Globus pallidus (tissue), 1 donor: ENCODE measurements at places on chromosomes 1 and 21.

GRCh38 chr1:20726118-20726911 lies 6.2 kb downstream of the SH2D5 start:
- DNase-seq: no peak

DNA sequence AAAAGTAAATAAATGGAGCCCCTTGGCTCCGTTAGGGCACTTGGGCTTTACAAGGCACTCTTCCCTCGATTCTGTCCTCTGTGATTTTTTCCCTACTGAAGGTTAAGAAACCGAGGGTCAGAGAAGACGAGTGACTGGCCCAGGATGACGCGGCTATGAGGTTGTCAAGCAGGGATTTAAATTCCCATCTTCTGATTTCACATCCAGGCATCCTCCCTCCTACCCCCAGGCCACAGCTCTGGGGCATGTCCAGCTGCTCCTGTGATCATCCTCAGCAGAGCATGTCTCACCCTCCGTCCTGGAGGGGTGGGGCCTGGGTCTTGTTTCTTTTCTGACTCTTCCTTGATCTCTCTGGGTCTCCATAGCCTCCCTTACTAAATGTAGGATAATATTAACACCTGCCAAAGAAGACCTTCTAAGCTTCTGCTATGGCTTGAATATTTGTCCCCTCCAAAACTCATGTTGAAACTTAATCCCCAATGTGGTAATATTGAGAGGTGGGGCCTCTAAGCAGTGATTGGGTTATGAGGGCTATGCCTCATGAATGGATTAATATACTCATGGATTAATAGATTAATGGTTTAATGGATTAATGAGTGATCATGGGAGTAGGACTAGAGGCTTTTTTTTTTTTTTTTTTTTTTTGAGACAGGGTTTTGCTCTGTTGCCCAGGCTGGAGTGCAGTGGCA lies 4.6 kb downstream of the CRYBG2 start:
- no peak for DNase-seq

DNA sequence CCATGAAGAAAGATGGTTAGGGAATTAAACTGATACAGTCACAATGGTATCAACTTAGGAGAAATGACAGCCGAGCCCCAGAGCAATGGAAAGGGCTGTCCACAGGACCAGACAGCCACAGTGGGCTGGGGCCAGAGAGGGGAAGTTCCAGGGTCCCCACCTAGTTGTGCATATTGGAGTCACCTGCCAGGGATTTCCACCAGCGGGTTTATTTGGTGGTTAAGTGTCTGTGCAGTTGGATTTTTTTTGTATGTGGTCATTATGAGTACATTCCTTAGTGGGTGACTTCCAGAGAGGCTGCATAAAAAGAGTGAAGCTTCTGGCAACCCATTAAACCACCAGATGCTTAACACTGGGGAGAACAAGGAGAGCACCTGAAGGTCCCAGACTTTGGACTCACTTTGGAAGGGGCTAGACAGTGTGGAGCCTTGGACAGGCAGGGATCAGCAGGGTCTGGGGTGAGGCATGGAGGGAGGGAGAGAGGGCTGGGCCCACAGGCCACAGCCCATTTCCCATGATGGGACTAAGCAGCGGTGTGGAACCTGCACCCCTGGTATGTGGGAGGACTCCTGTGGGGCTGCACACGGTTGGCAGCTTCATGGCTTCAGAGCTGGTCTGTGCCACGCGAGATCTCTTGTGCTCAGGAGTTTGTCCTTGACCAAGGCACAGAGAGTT lies 7.8 kb upstream of the PTTG1IP start:
- no peak for DNase-seq

GRCh38 chr1:155392898-155393411 lies 72.3 kb downstream of the RUSC1 start:
- DNase-seq: peak; percentile 36

- DNase-seq: no peak
Observed at GRCh38 chr1:200152336-200152735, 124.8 kb downstream of the NR5A2 start.

GRCh38 chr1:27973771-27974416 lies 14.1 kb downstream of the XKR8 start:
- DNase-seq: peak; percentile 78

DNA sequence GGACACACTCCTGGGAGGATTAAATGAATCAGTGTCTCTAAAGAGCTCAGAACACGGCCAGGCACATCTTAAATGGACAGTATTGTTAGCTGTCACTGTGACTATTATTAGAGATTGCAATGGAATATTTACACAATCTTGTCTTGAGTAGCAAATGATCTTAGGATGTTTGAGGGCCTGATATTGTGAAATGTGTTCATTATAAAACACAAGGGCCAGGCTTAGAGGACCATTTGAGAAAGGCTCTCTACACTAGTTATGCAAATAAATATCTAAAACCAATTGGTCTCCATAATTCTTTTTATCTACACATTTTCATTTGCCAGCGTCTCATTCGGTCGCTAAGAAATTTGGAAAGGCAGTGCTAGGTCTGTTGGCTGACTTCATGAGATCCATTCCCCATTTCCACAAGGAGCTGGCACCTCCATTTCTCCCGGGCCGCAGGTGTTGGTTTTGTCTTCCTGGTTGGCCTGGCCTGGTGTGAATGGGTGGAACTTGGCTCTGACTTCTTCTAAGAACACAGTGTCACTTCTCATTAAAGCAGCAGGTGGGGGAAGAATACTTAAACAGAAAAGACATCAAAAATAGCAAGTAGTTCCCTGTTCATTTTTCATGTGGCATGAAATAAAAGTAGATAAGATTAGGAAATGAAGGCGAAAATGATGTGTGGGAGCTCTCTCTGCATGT lies 56.0 kb upstream of the PLXNA2 start:
- DNase-seq: no peak
